Inflammatory macrophage treated with lipopolysaccharide for 1 hour (primary cell): ENCODE measurements at places on chromosomes 2 and 18.
A peak's percentile ranks its signal among the peaks of the same experiment; 100 is the strongest.

DNA sequence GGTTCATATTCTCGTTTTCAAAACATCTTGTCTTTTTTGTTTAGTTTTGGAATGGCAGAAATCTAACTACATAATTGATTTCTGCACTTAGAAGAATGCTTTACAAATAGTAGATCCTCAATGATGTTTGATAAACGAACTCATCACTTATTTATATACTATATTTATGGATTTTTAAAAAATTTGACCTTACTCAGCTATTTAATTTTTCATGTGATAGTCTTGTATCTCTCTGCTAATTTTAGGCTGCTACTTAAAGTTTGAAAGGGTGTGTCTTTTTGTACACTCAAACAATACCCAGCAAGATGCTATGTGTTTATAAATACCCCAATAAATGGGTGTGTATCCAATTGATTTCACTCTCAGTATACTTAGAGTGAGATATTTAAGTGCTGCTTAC lies 86.9 kb downstream of the EHBP1 start:
- no peak for DNase-seq

DNA sequence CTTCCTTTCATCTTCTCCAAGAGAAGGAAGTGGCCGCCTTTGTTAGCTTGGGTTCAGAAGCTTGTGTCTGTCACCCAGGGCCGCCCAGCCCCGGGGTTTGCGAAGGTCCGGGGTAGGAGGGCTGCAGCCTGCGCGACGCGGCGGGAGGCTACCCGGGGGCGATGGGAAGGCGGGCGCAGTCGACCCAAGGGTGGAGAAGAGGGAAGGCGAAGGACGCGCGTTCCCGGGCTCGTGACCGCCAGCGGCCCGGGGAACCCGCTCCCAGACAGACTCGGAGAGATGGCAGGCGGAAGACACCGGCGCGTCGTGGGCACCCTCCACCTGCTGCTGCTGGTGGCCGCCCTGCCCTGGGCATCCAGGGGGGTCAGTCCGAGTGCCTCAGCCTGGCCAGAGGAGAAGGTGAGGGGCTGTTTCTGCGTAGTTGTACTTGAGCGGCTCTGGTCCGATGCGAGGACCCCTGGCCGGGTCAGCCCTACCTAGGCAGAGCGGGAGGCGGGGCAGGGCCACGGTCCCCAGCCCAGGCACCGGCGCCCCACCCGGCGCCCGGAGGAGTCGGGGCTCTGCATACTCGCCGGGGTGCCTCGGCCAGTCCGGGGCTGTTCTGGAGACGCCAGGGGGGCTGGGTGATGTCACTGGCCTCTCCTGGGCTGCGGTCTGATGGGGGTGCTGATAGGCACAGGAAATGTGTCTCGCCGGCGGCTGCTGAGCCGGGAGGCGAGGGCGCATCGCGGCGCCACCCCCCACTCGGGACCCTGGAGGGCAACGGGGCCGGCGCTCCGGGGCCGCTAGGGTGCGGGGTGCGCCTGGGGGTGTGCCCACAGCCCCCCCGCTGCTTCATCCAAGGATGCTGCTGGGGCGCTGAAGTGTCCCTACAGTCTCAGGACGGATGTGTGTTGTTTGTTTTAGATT lies at the start of gene QPCT:
TSS of gene QPCT (plus strand) at position 178 of the 909 bp plus-strand sequence. CDS start at position 280, 102 bp downstream.
- DNase-seq: peak; percentile 42

DNA sequence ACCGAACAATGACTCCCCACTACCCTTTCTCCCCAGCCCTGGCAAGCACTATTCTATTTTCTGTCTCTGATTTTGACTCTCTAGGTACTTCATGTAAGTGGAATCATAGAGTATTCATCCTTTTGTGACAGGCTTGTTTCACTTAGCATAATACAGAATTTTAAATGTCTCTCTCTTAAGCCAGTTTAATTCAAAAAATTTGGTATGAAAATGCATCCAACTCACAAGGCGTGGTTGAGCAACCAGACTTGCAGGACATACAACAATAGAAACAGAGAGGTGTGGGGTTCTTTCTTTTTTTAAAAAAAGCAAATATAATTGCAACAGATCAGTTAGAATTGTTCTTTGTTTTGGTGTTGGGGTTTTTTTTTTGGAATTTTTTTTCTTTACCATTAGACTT lies 47.6 kb upstream of the TMEM87B start:
- DNase-seq: no peak

DNA sequence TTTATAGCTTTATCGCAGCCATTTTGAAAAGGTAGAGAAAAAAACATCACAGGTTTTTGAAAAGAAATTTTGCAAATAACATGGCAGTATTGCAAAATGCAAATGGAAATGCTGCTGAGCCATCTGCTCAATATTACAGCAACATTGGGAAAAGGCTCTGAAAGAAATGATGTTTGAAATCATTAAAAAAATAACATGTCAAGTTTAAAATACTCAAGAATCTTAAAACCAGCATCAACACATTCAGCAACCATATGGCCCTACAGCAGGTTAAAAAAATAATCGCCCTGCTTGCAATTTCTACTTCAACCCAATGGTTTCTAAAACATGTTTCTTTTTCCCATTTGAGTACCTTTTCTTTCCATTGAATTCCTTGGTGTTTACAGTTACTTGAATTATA lies 289.4 kb downstream of the AFF3 start:
- DNase-seq: no peak
